T-helper 1 cell (primary cell): ENCODE measurements at places on chromosomes 7 and 10.

DNA sequence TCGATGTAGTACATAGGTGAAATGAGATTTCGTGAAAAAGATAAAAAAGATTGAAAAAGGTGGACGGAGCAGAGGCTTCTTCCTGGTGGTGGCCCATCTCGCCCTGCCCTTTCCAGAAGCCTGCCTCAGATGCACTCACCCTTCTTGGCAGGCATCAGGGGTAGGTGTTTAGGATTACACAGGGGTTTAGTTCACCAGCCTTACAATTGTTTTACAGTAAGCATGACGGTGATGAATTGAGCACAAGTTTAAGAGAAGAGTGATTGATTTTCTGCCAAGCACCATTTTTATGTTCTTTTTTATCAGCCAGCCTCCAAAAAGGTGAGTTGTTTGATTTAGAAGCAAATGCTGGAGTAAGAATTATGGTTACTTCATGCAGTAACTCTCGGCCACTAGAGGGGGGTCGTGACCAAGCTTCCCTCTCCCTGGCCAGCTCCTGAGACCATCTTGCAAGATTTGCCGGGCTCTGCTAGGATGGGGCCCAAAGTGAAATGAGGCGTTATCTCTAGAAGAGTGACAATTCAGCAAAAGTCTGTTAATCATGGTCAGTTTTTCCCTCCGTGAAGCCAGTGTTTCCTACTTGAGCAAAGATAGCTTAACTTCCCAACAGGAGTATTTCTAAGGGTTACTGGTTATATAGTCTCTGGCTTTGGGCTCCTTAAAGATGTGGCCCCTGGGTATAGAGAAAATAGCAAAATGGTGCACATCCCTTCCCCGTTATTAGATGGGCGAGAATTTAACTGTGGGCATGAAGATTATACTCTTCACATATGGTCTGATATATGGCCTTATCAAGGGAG lies 228.8 kb downstream of the BMPER start:
- DNase-seq, result no peak

GRCh38 chr7:51973071-51973470 lies 656.5 kb upstream of the COBL start:
- no peak for DNase-seq

GRCh38 chr7:369476-370258 lies 79.7 kb downstream of the FOXL3 start:
- DNase-seq, result no peak

DNA sequence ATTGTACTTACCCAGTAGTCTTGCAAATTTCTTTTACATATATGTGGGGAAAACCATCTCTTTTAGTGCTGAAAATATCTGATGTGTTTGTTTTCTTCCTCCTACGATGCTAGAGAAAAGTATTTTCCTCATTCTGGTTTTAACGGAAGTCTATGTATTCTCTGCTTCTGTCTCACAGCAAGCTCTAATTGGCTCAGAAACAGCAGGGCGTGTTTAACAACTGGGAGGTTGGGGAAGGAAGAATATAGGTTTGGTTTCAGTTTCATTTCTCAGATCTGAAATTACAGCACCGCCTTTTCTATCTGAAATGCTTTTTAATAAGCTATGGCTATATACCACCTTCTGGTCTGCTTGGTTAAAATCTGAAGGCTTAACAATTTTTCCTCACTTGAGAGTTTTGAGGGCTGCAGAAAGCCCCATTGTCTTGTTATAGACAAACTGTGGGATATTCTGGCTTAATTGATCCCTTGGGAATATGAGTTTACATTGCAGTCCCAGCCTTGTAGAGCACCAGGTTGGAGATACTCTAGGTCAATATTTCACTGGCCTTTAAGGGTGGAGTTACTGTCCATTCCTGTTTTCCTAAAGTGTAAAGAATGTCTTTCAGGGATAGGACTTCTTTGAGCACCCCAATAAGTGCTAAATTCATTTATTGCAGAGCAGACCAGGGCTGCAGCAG lies at the start of gene SAMD9:
TSS of gene SAMD9 (minus strand) at position 128 of the 679 bp plus-strand sequence. CDS start 11,882 bp downstream, outside the sequence.
- DNase-seq, result peak; percentile 46

DNA sequence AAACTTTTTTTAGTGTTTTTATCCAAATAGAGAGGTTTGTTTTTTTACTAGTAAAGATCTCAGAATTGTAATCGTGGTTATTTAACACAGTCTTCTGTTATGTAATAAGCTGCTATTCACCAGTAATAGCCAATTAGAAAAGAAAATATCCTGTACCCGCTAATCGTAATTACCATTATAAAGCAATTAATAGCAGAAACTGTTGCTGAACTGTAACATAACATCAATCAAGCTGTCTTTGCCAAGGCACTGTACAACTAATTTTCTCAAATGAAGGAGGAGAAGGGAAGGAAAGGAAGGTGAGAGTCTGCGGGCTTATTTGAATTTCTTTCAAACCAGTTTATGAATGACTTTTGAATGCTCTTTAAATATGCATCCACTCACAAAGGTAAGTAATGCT lies 9.3 kb downstream of the ZNF277 start:
- no peak for DNase-seq
